Caco-2 (cell line): ENCODE measurements at places on chromosomes 1 and 21. TPM values are rescaled to one million over a fixed set of nuclear protein-coding genes. Genes with fewer than 3 reads are reported as not detected.

DNA sequence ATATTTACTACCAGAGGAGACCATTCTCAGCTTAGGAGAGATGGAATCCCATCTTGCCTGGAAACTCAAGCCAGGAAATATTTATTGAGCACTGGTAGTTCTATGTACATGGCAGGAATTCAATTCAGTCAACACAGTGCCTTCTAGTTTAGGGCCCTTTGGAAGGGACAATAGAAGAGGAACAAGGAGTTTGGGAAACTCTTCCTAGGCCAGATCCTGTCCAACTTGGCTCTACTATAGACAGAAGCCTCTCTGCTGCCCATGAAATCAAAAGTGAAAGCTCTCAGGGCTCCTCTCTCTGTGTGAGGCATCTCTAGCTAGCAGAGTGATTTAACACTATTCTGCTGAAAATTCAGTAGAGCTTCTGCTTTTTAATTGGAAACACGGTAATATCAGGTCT is 244.6 kb upstream of the MAP1LC3C start:
- no peaks in the 10 kb centered on the region for H3K36me3 ChIP-seq
- no peak overlapping the region for H3K27ac ChIP-seq
- no peaks in the 10 kb centered on the region for H3K4me1 ChIP-seq
- no peak for DNase-seq
- H3K4me3 ChIP-seq: no peak overlapping the region

DNA sequence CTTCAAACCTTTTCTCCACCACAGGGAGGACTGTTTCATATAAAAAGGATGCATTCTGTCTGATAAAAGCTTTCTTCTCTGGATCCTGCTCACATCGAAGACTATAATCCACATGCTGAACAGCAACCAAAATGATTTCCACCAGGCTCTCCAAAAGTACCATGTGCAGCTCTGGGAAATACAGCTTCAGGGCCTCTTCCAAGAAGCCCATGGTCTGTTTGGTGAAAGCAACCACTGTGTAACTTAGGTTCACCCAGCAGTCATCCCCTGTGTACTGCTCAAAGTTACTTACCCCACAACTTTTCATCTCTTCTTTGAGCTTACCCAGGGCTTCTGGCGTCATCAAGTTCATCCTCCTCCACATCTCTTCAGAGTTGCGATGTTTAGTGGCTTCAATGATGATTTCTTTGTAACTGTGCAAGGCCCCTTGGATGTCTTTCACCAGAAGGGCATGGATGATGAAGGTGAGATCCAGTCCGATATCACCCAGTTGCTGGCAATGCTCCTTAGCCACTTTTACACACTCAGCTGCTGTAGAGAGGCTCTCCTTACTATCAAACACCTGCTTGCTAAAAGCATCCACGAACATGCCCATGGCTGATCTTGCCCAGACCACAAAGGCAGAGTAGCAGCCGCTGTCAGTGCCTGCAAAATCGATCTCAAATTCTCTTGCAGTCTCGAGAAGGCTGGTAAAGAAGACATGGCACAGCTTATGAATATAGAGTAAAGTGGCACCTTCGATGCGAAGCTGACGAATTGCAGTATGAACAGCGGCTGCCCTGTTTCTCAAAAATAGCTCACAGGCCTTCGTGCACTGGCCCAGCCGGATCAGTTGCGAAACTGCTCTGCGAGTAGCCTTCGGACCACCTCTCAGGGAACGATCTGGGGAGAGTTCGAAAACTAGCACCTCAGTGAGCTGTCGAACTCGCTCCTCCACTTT is 1.7 kb downstream of the EXOC8 start:
- DNase-seq: no peak
- H3K27me3 ChIP-seq: no peaks in the 10 kb centered on the region
- H3K4me1 ChIP-seq: peaks cover 6% of the 10 kb centered on the region
- H3K4me3 ChIP-seq: peak overlapping the region; percentile 88
- H3K27ac ChIP-seq: peak overlapping the region; percentile 98

DNA sequence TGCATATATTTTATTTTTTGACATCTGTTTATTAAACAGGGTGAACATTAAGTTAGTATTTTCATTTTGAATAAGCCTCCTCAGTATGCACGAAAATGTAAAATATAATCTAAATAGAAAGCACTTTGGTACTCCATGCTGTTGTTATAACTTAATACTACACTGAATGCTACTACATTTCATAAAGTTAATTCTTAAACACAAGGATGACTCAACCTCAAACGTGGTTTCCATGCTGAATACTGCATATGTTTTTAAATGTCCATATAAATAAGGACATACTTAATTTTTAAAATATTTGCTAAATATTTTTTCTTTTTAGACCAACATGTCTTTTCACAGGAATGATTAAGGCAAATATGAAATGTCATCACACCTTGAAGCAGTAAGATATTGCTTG is 83.9 kb downstream of the USP24 start:
- no peaks in the 10 kb centered on the region for H3K36me3 ChIP-seq
- H3K27me3 ChIP-seq: no peaks in the 10 kb centered on the region
- DNase-seq: no peak
- peaks cover 5% of the 10 kb centered on the region; the same call in 1 of the 2 replicates for H3K4me1 ChIP-seq

GRCh38 chr1:94325377-94326302 is 88.3 kb upstream of the ARHGAP29 start:
- H3K4me1 ChIP-seq: peaks cover 83% of the 10 kb centered on the region
- no peak for DNase-seq
- H3K4me3 ChIP-seq: no peak overlapping the region
- H3K36me3 ChIP-seq: no peaks in the 10 kb centered on the region

GRCh38 chr21:30248844-30249243 is 32.9 kb upstream of the CLDN8 start:
- DNase-seq: no peak
- no peaks in the 10 kb centered on the region for H3K36me3 ChIP-seq
- H3K27me3 ChIP-seq: no peaks in the 10 kb centered on the region
- peaks cover 5% of the 10 kb centered on the region; the same call in 1 of the 2 replicates for H3K4me1 ChIP-seq

DNA sequence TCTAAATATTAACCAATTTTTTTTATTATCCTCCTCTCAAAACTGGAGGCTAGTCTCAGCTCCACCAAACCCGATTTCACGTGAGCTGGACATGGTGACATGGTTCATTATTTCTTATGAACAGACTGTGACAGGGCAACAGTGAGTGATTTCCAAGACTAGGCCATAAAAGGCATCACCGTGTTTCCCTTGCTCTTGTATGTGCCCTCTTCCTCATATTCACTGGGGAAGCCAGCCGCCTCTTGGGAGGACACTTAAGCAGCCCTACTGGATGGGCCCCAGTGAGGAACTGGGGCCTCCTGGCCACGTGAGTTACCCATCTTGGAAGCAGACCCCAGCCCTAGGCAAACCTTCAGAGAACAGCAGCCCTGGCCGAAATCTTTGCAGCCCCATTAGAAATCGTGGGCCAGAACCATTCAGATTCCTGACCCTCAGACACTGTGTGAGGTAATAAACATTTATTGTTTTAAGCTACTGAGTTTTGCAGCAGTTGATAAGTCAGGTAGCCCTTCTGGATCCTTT is 105.0 kb downstream of the GALNT2 start:
- DNase-seq: no peak
- peak overlapping the region; percentile 66 for H3K27ac ChIP-seq
- H3K36me3 ChIP-seq: no peaks in the 10 kb centered on the region
- peaks cover 7% of the 10 kb centered on the region; the same call in 1 of the 2 replicates for H3K4me1 ChIP-seq
- no peaks in the 10 kb centered on the region for H3K27me3 ChIP-seq

Gene C1orf87
- not detected in 2 replicates for total RNA-seq

- no peaks in the 10 kb centered on the region for H3K4me1 ChIP-seq
- DNase-seq: no peak
- H3K4me3 ChIP-seq: no peak overlapping the region
- H3K36me3 ChIP-seq: no peaks in the 10 kb centered on the region
- H3K27ac ChIP-seq: no peak overlapping the region
These were observed 340.6 kb downstream of the PAPPA2 start for GRCh38 chr1:176803596-176803995.

- H3K4me3 ChIP-seq: no peak overlapping the region
- H3K27me3 ChIP-seq: no peaks in the 10 kb centered on the region
- DNase-seq: no peak
- H3K27ac ChIP-seq: peak overlapping the region; percentile 97
- H3K4me1 ChIP-seq: peaks cover 52% of the 10 kb centered on the region
These were observed 71.7 kb downstream of the SH3GLB1 start for GRCh38 chr1:86776108-86776507.
